ENCODE measurements at places on chromosomes 5 and 9.

GRCh38 chr9:7936163-7936562, 136.6 kb upstream of the DMAC1 start:
- no peak for DNase-seq

DNA sequence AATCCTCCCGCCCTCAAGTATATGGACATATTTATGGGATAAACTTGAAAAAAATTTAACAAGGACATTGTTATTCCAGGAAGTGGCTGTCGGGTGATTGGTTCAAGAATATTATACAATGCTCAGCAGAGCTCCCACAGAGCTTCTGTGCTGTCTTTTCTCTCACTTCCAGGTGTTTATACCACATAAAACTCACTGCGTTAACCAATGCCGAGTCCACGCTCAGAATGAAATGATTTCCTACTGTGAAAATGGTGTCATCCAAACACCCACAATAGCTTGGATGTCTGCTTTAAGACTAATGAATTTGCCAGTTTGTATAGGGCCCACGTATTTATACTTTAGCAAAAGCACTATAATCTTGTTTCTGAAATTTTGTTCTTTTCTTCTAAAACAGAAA, 368.2 kb downstream of the NDUFS4 start:
- no peak for DNase-seq

DNA sequence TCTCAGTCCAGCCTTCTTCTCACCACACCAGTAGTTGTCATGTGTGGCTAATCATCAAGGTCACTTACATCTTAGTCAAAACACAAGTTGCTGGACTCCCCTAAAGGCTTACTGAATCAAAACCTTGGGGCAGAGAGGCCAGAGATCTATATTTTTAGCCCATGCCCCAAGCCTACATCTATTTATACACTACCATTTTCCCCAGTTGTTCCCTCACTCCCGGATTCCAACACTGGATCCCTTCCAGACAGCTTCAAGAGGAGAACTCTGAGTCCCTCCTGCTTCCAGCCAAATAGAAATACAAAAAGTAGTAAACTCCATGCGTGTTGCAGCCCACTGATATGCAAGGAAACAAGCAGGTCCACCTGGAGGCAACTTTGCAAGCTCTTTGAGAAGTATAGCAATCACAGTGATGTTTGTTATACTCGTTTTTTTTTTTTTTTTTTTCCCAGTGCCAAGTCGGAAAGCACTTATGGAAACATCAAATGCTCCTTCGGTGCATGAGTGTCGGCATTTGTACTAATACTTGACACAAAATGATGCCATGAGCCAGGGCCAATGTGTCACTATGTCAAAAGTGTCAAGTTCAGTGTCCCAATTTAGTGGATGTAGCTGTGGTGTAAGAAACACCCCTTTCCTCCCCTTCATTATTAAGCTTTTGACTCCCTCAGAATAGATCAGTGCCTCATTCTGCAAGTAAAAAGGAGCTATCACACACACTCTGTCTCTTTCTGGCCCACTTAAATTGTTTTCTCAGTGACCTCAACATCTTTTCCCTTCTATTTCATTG, 594.2 kb upstream of the SGCD start:
- DNase-seq = no peak

GRCh38 chr9:108463932-108464606, 391.7 kb downstream of the ACTL7B start:
- DNase-seq = no peak

DNA sequence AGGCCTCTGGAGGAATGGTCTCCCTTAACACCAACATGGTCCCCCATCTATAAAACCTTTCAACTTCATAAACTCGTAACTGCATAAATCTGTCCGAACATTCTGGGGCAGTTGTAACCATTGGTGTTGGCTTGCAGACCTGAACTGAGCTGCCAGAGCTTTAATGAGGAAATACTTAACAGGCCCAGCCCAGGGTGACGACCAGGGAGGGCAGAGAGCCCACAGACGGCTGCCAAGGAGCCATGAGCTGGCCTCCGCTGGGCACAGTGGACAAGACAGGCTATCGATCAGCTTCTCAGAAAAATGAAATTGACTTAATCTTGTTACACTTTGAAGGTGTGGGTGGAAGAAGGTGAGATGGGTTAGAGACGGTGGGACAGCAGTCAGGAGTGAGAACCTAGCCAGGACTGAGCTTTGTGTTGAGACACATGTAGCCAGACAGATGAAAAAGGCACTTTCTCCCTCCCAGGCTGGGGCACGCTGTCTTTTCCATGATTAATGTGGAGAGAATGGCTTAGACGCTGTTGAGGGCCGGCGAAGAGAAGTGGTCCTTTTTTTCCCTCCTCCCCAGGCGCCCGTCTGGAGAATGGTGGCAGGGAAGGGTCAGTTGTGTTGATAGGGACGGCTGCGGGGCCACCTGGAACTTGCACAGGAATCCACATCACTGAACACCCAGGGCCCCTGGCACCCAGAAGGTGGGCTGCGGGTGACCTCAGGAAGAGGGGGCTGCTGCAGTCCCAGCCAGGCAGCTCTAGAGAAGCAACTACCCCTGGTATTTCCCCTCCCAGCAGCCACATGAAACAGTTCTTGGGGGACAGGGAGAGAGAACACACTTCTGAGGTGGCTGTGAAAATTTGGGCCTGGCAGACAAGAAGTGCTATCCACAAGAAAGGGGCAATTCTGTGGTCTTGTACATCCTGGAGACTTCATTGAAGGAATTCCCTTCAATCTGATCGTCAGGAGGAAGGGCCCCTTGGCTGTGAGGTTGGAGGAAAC, 27.3 kb upstream of the TCOF1 start:
- no peak for DNase-seq

DNA sequence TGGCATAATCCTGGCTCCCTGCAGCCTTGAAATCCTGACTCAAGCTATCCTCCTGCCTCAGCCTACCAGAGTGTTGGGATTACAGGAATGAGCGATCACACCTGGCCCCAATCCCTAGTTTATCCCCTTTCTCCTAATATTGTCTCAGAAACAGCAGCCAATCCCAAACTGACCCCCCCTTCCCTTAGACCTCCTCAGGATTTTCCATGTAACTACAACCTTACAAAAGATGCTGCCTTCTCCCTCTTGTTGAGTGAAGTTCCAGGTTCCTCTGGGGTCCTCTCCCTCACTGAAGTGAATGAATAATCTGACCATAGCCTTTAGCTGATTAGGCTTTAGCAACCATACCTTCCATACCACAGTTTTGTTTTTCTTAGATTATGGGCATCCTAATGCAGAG, 25.9 kb upstream of the MSANTD3 start:
- DNase-seq = no peak
